Amniotic stem cell (primary cell): ENCODE measurements at places on chromosomes 4 and X.

- no peak for DNase-seq
Measured at GRCh38 chr4:20895988-20896387, 195.7 kb downstream of the PACRGL start.

GRCh38 chrX:34557733-34558132, 99.4 kb downstream of the TMEM47 start:
- no peak for DNase-seq

- no peak for DNase-seq
Measured at GRCh38 chr4:104967034-104967401, 179.7 kb upstream of the TET2 start.

DNA sequence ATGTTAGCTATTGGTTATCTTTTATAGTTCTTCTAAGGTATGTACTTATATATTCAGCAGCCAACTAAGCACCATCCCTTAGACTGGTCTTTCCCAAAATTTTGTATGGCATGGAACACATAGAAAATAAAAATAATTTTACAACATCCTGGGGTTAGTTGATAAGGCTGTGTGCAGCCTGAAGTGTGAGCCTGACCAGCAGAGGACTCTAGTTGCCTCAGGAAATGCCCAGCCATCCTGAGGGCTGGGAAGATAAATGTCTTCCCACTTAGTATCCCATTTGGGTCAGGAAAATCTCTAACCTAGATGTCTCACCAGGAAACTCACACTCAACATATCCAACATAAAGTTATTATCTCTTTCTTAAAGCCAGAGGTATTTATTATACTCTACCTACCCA, 251.4 kb upstream of the POF1B start:
- no peak for DNase-seq

DNA sequence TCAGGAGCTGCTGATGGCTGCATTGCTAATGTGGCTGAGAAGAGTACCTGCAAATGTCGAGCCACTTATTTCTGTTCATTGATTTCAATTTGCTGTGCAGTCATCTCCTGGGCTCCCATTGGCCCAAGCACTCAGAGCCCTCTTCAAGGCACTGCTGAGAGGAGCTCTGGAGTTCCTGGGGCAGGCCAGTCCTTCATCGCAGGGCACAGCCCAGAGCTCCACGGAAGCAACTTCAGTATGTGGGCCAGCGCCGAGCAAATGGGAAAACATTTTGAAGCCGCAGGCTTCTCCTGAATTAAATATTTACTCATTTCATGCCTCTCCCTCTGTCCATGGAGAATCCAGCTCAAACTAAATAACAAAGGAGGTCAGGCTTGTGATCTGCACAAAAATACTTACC, 383.3 kb downstream of the BCOR start:
- DNase-seq, result no peak

GRCh38 chrX:97494756-97495372, 611.2 kb downstream of the RPA4 start:
- DNase-seq, result no peak

DNA sequence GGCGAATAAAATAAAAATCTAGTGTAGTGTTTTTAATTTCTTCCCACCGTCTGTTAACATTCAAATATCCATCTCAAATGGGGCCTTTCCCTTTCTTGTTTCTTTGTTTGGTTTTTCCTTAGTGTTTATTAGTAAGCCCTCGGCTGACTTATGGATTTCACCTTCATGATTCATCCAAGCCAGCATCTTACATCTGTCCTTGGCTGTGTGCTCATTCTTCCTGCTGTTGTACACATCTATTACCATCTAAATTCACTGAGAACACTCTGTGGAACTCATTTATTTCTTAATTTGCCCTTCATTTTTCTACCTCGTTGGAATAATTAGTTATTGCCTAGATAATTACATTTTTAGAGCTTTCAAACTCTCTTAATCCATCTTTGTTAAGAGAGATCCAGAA, 84.9 kb downstream of the SPCS3 start:
- no peak for DNase-seq

DNA sequence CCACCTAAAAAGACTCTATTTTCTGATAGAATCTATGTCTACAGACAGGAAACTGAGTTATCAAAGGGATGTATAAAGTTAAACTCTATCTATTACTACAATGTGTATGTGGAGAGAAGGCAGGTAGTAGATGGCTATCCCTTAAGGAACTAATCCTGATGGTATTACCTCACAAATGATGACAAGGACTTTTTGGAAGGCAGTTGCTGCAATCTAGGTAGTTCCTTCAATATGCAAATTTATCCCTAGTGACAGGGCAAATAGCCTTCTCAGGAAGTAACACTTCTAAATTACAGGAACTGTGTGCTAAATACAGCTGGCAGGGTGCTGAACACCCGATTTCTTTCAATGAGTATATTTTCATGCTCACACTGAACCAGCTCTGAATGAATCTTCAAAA, 177.4 kb downstream of the COL25A1 start:
- DNase-seq, result no peak

GRCh38 chr4:153573881-153574802, 108.0 kb downstream of the TMEM131L start:
- DNase-seq, result peak; percentile 55

DNA sequence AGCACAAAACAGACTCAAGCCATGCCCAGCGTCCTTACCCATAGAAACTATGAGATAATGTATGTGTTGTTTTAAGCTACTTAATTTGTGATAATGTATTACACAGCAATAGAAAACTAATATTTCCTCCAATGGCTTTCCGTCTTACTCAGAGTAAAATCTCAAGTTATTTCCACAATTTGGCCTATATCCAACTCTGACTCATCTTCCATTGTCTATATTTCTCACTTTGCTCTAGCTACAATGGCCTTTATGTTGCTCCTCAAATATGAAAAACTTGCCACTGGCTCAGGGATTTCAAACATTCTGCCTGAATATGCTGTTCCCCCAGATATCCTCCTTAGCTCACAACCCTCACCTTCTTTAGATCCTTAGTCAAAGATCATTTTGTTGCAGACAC, 31.6 kb downstream of the IQCM start:
- DNase-seq, result no peak

GRCh38 chrX:98962996-98963395, 1447.1 kb downstream of the PCDH19 start:
- no peak for DNase-seq

DNA sequence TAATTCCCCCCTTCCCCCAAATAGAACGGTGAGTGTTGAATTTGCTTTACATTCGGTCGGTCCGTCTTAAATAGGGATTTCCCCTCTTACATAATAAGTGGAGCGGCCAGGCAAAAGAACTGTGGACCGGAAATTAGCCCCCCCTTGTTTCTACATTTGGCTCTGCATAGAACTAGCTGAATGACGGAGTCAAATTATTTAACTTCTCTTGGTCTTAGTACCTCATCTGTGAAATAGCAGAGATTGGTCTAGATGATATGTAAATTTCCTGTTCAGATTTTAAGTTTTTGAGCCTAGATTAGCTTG, 1.3 kb downstream of the SPATA18 start:
- DNase-seq, result no peak

DNA sequence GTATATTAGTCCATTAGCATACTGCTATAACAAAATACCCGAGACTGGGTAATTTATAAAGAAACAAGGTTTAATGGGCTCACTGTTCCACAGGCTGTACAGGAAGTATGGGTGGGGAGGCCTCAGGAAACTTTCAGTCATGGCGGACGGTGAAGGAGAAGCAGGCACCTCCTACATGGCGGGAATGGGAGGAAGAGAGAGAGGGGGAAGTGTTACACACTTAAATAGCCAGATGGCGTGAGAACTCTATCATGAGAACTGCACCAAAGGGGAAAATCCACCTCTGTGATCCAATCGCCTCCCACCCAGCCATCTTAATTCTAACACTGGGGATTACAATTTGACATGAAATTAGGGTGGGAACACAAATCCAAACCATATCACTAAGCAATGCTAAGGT, 98.9 kb upstream of the SH3RF1 start:
- DNase-seq, result no peak

- DNase-seq, result no peak
Measured at GRCh38 chrX:1249101-1249887, 19.3 kb upstream of the CSF2RA start.

DNA sequence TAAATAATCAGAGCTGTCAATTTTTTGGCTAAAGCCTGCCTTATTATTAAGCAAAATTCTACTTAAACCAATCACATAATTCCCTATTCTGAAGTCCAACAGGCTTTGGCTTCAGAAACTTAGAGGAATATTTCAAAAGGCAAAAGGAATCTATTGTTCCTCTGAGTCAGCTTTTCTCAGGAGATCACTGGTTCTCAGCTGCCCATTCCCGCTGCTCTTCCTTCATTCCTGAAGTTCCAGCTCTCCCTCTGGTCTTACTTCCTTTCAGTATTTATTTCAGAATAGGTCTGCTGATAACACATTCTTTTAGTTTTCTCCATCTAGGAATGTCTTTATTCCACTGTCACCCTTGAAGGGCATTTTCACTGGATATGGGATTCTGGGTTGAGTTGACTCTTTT, 133.7 kb downstream of the SOWAHB start:
- DNase-seq, result peak; percentile 69

DNA sequence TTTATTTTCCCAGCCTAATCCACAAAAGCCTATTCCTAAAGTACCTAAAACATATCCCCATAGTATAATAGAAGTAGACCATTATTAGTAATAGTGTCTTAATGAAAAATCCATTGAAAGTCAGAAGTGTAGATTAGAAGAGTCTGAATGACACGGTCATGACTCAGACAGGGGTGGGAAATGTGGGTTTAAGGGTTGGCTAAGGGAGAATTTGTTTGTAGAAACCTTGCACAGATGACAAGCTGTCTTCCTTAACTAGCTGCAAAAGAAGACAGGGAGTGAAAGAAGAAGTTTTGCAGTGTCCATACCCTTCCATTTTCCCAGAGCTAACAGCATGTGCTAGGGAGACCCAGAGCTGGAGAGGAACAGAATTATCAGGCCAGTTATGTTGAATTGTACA, 242.7 kb upstream of the ETNPPL start:
- no peak for DNase-seq

- no peak for DNase-seq
Measured at GRCh38 chr4:155526452-155527169, 140.0 kb upstream of the GUCY1A1 start.

DNA sequence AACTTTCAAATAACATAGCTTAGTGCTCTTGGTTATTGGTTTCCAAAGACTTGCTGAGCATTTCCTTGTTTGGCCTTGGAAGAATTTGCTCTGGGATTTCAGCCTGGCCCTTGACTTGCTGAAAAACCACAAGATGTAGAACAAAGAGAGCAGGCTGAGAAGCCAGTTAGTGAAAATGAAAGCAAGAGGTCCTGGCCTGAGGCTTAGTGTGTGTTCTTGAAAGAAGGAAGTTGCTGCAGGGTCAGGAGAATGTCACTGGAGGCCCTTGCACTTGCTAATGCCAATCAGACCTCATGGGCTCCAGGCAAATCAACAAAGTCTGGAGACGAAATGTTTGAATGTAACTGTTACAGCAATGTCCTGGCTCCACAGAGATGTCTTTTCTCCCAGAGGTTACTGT, 79.4 kb downstream of the SYNPO2 start:
- peak; percentile 28 for DNase-seq

DNA sequence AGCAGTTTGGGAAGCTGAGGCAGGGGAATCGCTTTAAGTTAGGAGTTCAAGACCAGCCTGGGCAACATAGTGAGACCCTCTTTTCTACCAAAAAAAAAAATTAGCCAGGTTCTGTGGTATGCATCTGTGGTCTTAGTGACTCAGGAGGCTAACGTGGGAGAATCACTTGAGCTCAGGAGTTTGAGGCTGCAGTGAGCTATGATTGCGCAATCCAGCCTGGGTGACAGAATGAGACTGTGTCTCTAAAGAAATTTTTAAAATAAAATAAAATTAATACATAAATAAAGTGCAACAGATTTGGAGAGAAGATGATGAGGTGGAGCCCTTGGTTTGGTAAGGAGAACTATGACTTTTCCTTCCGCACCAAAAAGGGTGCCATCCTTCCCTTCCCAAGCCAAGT, 436.9 kb downstream of the NLGN4X start:
- DNase-seq, result no peak

GRCh38 chr4:156575430-156576073, 396.0 kb downstream of the PDGFC start:
- no peak for DNase-seq

- peak; percentile 41 for DNase-seq
Measured at GRCh38 chrX:16671005-16671404, 21.0 kb downstream of the S100G start.

DNA sequence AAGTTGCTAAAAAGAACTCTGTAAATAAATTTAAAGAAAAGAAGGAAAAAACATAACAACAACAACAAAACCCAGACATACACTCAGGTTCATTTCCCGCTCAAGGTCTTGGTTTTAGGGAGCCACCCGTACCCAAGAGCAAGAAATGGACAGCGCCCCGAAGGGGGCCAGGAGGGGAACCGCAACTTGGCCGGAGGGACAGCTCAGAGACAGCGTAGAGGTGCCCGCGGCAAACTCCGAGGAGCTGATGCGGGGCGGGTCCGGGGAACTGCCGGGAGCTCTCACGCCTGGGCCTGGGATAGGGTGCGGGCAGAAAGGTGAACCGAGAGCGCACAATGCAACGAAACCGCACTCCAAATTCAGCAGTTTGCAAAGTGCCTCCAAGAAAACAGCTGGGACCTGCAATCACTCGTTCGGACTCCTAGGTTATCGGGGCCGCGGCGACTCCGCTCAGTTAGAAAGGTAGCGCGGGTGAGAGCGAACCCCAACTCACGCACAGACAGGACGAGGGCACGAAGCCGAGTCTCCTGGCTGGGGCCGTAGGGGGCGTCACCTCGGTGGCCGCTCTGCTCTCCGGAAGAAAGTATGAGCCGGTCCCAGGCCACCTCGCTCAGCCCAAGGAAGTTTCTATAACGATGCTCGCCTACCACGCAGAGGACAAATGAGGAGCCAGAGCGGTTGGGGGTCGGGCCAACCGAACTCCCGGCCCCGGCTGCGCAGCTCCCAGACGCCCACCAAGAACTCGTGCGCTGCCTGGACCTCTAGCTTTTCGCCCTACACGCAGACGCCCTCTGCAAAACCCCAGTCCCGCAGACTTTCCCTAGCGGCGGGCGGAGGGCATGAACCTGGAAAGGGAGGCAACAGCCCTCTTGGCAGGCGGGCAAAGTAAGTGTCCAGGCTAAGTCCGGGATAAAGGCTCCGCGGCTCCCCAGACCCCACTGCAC, 1.4 kb downstream of the NDNF start:
- DNase-seq, result no peak

DNA sequence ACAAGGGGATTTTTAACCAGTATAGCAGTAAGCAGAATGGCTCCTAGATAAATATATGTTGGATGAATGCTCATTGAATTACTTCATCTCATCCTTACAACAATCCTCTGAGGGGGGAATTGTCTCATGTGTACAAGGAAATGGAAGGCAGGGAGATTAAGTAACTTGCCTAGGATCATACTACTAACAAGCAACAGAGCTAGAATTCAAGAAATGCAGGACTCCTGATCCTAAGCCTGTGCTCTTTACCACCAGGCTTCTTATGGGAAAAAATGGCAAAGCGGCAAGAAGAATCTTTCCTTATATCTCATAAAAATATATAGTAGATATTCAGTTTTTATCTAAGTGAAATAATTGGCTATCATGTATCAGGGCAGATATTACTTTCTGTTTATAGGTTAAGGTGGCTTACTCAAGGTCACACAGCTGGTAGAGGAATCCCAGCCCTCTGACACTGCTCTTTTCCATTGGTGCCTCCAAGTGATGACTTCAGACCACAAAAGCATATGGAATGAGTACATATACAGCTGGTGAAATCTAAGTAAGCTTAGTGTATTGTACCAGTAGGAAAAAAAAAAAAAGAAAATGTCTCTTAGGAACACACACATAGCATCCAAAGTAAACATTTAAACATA, 2.1 kb downstream of the ABHD18 start:
- DNase-seq, result no peak

GRCh38 chr4:85761803-85762528, 287.0 kb downstream of the ARHGAP24 start:
- DNase-seq, result no peak
